Amniotic stem cell (primary cell): ENCODE measurements at places on chromosomes 4 and X.

DNA sequence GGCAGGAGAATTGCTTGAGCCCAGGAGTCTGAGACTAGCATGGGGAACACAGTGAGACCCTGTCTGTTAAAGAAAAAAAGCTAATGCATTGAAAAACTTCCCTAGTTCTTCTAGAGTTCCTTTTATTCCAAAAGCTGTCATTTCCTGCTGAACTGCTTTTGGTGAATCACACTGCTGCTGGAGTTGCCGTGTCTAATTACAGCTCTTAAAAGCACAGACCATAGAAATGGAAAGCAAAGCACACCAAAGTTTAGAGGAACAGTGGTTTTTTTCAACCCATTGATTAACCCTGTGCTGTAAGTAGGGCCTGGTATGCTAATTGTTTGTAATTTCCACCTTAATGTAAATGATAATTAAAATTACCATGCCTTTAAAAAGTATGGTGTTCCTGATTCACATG lies 52.4 kb downstream of the SEPTIN11 start:
- peak; percentile 20 for DNase-seq

- DNase-seq: no peak
Observed at GRCh38 chr4:98908182-98908581, 20.8 kb downstream of the EIF4E start.

DNA sequence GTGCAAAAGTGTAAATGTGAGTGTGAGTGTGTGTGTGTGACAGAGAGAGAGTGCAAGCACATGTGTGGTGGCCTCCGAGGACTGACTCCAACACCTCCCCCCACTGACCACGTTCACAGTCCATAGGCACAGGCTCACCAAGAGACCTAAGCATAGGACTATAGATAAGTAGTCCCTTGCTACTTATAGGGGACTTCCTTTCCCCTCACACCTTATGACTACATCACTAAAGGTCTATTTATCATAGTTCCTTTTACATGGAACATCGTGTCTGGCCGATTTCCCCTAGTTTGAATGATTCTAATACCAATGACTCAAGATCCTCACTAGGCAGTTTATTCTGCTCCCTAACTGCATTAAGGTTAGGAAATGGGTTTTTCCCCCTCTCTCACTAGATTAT lies 17.8 kb downstream of the FRMPD3 start:
- DNase-seq: no peak

DNA sequence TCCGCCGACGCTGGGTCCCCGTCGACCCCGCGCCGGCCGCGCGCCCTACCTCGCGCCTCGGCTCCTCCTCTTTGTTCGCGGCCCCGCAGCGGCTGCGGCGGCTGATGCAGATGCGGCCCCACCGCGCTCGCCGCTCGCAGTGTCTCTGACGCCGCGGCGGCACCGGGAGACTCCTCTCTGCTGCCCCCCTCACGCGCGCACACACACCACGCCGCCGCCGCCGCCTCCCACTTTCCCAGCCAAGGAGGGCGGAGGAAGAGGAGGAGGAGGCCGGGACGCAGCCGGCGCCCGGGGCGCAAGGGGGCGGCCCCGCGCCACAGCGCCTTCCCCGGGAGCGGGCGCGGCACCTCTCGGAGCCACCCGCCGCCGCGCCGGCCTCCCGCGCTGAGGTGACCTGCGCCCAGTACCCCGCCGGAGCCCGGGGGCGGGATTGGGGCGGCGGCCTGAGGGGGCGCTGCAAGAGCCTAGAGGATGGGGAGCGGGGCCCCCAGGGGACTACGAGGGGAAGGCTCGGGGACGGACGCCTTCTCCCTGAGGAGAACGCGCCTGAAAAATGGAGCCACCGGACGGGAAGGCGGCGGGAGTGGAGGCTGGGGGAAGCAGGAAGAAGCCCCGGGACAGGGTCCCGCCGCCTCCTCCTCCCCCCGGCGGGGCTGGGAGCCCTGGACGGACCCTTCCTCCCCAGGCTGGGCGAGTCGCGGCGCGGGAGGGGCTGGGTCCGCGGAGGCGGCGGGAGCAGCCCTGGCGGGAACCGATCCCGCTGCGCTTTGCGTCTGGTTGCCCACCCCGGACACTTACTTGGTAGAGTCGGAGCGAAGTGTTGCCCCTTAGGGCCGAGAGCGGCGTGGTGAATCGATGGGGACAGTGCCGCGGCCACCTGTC lies at the start of gene SH3RF1:
Gene SH3RF1, minus strand, starts transcription at position 147 of the 882 bp plus-strand sequence. CDS start 1,744 bp downstream, outside the sequence.
- peak; percentile 81 for DNase-seq

GRCh38 chrX:134671294-134671693 lies 13.0 kb upstream of the PLAC1 start:
- DNase-seq: no peak

- DNase-seq: no peak
Observed at GRCh38 chrX:133541021-133541420, 125.7 kb upstream of the GPC4 start.
